Breast epithelium (tissue), 4 donors: ENCODE measurements at places on chromosomes 3 and 15. TPM values are rescaled to one million over a fixed set of nuclear protein-coding genes. Genes with fewer than 3 reads are reported as not detected.
A peak's percentile ranks its signal among the peaks of the same experiment; 100 is the strongest.

- no peaks in the 10 kb centered on the region for H3K36me3 ChIP-seq
- no peak overlapping the region for H3K4me3 ChIP-seq
- H3K27me3 ChIP-seq, result no peaks in the 10 kb centered on the region
- no peak overlapping the region for H3K27ac ChIP-seq
- no peaks in the 10 kb centered on the region for H3K4me1 ChIP-seq
- DNase-seq, result no peak
Observed at GRCh38 chr3:98513091-98513511, 9.6 kb downstream of the CLDND1 start.

GRCh38 chr15:60043744-60044435 is 39.8 kb downstream of the FOXB1 start:
- no peaks in the 10 kb centered on the region for H3K4me1 ChIP-seq
- H3K27ac ChIP-seq, result no peak overlapping the region
- H3K36me3 ChIP-seq, result no peaks in the 10 kb centered on the region

- no peak overlapping the region for H3K4me3 ChIP-seq
- no peak for DNase-seq
- H3K27ac ChIP-seq, result no peak overlapping the region
- H3K36me3 ChIP-seq, result no peaks in the 10 kb centered on the region
Observed at GRCh38 chr3:127385540-127385870, 97.7 kb upstream of the PRR20G start.

GRCh38 chr15:83413054-83413719 is 34.0 kb upstream of the SH3GL3 start:
- DNase-seq, result no peak
- no peak overlapping the region for H3K27ac ChIP-seq
- H3K4me1 ChIP-seq, result no peaks in the 10 kb centered on the region
- H3K4me3 ChIP-seq, result no peak overlapping the region
- H3K27me3 ChIP-seq, result no peaks in the 10 kb centered on the region

- H3K36me3 ChIP-seq, result no peaks in the 10 kb centered on the region
- DNase-seq, result no peak
- H3K27me3 ChIP-seq, result no peaks in the 10 kb centered on the region
- H3K4me1 ChIP-seq, result no peaks in the 10 kb centered on the region
Observed at GRCh38 chr3:157354722-157355121, 81.9 kb upstream of the PTX3 start.

GRCh38 chr3:113211330-113212149 is at the start of gene BOC:
TSS of gene BOC (plus strand) at chr3:113211557. CDS start at chr3:113249803, 38,246 bp downstream.
- H3K36me3 ChIP-seq, result no peaks in the 10 kb centered on the region
- no peaks in the 10 kb centered on the region for H3K27me3 ChIP-seq
- peak within 1 kb of the TSS; percentile 93 for H3K27ac ChIP-seq
- no peak for DNase-seq
- H3K4me1 ChIP-seq, result peaks cover 3% of the 10 kb centered on the region

GRCh38 chr3:9247941-9248521 is 1.4 kb downstream of the SRGAP3 start:
- no peaks in the 10 kb centered on the region for H3K36me3 ChIP-seq
- H3K27ac ChIP-seq, result no peak overlapping the region
- DNase-seq, result no peak
- H3K4me3 ChIP-seq, result peak overlapping the region; percentile 65

DNA sequence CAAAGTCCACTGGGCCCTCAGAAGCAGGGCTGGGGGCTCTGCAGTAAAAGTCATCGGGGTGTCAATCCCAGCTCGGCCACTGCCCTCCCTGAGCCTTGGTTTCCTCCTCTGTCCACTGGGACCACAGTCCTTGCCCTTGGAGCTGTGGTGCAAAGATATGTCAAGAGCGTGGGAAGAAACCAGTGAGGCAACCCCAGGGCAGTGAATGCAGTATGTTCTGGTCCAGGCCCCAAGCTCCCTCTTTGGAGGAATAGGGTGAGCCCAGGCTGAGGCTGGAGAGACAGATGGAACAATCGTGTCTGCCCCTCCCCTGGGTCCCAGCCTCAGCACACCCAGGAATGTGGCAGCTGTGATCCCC is 779 bp downstream of the GRIP2 start:
- DNase-seq, result no peak
- no peak overlapping the region for H3K27ac ChIP-seq
- H3K4me3 ChIP-seq, result no peak overlapping the region
- H3K4me1 ChIP-seq, result no peaks in the 10 kb centered on the region
- no peaks in the 10 kb centered on the region for H3K27me3 ChIP-seq

GRCh38 chr15:55179141-55179540 is 17.6 kb downstream of the RSL24D1 start:
- no peak overlapping the region for H3K4me3 ChIP-seq
- no peak for DNase-seq
- H3K36me3 ChIP-seq, result no peaks in the 10 kb centered on the region
- no peaks in the 10 kb centered on the region for H3K27me3 ChIP-seq

Gene DUOXA2
- total RNA-seq, result not detected

Gene ERICH6
- 0.98 TPM for total RNA-seq

Gene ADAMTS17
- 5.1 TPM for total RNA-seq

Gene KCNMB2
- total RNA-seq, result 0.59 TPM

Gene THSD4
- 0.64 TPM for total RNA-seq

Gene SYNM
- 115 TPM for total RNA-seq

Gene RARB
- total RNA-seq, result 20.1 TPM

Gene CLRN1
- not detected for total RNA-seq
